ENCODE measurements at places on chromosomes 12 and 14.

DNA sequence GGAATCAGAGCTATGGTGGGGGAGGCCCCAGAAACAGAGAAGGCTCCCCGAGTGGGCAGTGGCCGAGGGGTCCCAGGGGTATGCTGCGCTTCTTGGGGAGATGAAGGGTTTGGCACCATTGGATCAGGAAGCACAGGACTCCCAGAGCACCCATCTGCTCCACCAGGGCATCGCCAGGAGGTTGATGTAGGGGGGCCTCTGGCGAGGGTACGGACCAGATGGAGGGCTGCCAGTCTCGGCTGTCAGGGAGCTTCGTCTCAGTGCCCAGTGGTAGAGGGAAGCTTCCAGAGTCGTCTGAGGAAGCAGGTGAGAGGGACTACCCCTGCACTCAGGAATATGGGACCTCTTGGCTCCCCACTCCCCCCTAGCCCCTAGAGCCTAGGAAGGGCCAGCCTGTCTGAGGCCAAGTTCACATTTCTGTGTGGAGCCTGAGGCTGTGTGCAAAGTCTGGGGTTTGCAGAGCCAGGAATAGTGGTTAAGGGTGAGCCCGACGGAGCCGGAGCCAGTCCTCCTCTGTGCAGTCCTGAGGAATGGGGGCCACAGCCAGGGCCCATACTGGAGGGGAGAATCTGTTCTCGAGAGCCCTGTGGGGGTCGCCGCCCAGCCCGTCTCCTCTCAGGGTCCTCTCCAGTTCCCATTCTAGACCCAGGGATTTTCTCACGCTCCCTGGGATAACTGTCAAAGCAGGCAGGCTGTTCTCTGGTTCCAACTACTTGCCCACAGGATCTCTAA is 10.2 kb downstream of the SLC48A1 start:
- DNase-seq = no peak

- no peak for DNase-seq
These were observed 27.8 kb upstream of the UNC79 start for GRCh38 chr14:93402951-93403350.

GRCh38 chr12:4643747-4644146 is 5.1 kb downstream of the AKAP3 start:
- no peak for DNase-seq

- DNase-seq = peak; percentile 34
These were observed 62.1 kb downstream of the TNFAIP2 start for GRCh38 chr14:103185051-103186029.

DNA sequence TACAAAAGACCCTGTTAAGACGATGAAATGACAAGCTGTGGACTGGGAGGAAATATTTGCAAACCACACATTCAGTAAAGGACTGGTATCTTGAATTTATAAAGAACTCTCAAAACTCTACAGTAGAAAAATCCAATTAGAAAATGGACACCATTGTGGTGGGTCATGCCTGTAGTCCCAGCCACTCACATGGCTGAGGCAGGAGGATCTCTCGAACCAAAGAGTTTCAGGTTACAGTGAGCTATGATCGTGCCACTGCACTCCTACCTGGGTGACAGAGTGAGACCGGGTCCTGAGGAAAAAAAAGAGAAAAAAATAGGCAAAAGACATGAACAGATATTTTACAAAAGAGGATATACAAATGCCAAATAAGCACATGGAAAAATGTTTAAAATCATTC is 41.9 kb downstream of the TTC6 start:
- DNase-seq = no peak

- no peak for DNase-seq
These were observed 98.1 kb downstream of the ESR2 start for GRCh38 chr14:64196056-64196455.

DNA sequence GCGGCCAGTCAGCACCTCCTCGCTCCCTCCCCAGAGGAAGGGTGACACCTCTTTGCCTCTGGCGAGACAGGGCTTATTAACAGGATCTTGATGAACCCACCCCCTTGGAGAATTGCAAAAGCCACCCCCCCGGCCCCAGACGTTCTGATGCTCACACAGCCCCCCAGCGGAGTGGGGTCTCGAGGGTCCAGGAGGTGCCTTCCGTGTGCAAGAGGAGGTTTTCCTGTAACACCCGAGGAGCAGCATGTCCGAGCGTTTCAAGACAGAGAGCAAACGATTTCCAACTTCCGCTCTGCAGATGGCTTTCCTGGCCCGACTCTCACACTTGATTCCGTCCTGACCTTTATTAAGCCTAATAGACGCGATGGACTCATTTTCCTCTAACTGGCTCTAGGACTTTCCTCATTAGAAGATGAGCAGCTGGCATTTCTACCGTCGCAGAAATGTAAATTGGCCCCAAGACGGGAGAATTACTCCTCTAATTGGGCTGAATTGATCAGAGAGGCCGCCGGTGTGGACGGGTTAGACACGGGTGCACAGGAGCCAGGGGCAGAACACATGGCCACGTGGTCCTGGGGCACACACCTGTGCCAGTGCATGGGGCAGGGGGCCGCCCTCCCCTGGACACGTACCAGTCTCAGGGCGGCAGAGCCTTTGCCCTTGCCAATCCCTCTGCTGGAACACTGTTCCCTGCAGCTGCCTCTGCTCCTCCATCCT is 84.4 kb downstream of the NOC4L start:
- DNase-seq = no peak

DNA sequence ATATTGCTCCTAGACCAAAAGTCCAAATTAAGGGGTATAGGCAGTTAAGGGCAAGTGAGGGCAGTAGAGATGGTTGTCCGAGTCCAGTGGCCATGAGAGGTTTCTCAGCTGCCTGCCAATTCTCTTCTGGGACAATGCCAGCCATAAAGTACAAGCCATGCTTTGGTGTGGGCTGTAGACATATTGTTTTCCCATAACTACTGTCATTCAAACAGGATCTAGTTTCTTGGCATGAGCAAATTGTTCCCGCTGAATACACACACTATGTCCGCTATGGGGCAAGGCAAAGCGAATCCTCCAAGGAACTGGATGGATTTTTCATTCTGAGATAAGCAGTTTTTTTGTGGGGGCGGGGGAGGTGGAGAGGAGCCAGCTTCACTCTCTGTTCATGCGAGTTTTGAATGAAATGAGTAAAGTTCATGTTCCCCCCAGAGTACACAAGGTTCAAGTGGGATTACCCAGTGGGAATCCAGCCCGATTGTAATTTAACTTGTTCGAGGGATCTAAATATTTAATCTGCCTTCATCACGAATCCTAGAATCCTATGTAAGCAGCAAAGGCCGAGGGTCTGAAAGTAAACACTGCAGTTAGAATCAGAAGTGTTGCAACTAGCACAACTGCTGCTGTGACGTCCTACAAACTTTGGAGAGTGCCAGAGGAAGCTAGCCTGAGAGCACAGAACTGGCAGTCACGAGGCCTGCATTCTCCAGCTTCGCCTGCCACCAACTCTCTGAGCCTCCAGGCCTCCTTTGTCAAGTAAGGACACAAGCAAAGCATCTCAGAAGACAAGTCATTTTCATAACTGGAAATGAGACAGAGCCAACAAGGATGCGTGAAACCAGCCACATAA is 137.0 kb downstream of the CRADD start:
- peak; percentile 53 for DNase-seq

DNA sequence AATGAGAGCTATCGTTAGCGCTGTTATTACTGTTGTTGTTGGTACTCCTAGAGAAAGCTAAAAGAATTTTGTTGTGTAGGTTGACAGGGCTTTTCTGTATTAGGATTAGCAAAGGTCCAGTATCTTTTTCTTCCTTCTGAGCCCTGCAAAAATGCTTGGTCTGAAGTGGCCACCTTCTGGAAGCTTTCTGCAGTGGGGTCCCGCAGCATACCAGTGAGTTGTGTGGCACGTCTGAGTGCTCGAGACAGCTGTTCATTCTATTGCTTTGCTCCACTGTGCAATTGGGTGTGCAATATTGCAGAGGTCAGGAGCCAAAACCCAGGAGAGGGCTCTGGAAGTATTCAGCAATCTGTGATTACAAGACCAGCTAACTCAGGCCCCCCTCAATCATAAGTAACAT is 57.1 kb downstream of the CCDC60 start:
- DNase-seq = no peak

- peak; percentile 72 for DNase-seq
These were observed 608.4 kb downstream of the LRFN5 start for GRCh38 chr14:42214981-42215491.

DNA sequence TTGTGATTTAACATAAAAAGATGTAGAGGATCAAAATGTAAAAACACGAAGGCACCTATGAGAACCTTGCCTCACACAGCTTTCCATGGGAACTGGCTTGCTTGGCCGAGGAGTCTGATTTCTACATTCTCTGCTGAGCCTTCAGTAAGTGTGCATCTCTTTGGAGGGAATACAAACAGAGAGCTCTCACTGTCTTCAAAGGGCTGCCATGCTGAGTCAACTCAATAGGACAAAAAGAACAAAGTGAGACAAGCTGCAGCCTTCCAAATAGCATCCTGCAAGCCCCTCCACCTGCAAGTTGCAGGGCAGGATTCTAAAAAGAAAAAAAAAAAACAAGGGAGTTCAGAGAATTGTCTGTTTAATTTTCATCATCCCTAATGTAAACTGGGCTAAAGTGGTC is 411.9 kb downstream of the NELL2 start:
- no peak for DNase-seq

DNA sequence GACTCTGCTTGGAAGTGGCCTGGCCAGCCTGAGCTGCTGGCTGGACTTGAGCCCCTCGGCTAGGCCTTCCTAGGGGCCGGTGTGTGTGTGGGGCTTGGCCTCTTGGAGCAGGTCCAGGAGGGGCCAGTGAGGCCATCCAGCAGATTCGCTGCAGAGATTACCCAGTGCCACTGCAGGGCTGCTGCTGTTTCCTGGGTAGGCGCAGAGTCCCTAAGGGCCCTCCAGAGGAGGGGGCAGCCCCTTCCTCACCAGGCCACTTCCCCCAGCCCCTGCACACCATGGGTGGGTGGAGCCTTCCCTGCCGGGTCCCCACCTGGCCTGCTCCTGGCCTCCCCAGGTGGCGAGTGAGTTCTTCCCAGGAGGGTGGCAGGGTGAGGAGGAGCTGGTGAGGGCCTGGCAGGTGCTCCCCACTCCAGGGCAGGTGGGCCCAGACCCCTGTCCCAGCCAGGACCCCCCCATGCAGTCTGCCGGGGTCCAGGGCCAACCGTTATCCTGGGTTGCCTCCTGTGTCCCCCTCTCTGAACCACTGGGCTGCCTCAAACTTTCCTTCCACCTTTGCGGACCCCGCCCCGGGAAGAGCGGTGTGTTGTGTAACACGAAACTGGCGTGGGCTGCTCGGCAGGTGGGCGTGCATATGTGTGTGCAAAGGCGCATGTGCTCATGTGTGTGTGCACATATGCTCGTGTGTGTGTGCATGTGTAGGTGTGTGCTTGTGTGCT is 25.1 kb downstream of the ASPG start:
- DNase-seq = no peak

DNA sequence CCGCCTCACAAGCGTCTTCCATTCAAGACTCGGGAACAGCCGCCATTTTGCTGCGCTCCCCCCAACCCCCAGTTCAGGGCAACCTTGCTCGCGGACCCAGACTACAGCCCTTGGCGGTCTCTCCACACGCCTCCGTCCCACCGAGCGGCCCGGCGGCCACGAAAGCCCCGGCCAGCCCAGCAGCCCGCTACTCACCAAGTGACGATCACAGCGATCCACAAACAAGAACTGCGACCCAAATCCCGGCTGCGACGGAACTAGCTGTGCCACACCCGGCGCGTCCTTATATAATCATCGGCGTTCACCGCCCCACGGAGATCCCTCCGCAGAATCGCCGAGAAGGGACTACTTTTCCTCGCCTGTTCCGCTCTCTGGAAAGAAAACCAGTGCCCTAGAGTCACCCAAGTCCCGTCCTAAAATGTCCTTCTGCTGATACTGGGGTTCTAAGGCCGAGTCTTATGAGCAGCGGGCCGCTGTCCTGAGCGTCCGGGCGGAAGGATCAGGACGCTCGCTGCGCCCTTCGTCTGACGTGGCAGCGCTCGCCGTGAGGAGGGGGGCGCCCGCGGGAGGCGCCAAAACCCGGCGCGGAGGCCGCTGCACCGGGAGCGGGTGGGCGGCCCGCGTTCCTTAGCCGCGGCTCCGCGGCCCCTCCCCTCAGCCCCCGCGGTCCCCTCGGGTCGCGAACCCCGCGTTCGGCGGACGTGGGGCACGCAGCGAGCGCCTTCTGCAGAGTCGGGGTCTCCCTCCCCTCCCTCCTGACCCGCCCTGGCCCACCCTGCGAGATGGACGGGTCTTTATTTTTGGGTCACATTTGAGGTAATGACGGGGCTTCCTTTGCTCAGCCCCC is at the start of gene UBC:
TSS of gene UBC (minus strand) at position 259 of the 847 bp plus-strand sequence. CDS start 879 bp downstream, outside the sequence.
- DNase-seq = peak; percentile 90

- no peak for DNase-seq
These were observed 447.5 kb upstream of the DCN start for GRCh38 chr12:91630083-91630482.

Measured in inflammatory macrophage (primary cell).